ENCODE measurements at places on chromosomes 12 and 14.

- DNase-seq, result no peak
These were observed 43.5 kb downstream of the KCTD10 start for GRCh38 chr12:109433618-109434017.

DNA sequence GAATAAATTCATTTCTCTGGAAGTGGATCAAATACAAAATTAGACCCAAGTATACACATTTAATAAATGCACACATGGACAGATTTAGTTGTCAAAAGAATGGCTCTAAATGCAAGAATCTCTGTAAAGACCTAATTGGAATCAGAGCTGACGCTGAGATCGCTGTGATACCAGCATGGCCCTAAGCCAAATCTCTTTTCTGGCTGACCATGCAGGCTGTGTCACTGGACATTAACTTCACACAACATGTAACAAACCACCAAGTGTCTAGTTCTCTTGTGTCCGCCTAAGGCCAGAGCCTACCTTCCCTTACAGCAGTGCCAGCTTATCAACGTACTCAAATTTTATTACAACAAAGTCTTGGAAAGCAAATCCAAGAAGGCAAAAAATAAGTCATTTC lies 127.5 kb downstream of the MED13L start:
- no peak for DNase-seq

DNA sequence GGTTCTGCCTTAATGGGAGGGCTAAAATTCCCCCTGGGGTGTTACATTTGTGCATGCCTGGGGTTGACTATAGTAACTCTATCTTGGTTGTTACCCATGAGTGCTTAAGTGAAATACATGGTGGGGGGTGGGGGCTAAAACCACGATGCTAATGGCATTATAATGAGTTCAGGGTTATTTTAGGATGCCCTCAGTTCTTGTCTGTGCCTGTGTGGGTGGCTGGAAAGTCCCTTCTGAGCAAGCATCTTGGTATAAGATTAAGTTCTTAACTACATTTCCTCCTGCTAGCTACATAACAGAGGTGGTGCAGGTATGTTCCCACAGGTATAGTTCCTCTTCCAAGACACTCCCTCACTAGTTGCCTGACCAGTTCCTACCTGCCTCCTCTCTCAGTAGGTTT lies 822.3 kb downstream of the LRFN5 start:
- no peak for DNase-seq

- no peak for DNase-seq
These were observed 100.2 kb downstream of the NELL2 start for GRCh38 chr12:44775901-44776300.

All from DMS 273 treated with DMSO at 0.1 percent for 48 hours (cell line).